Activated CD4-positive, alpha-beta T cell treated with anti-CD3 and anti-CD28 coated beads, Interleukin-2, Interleukin-4, amounts not matched to agents 100 ng/mL and 50 ng/mL, durations not matched to agents 16 hours and 8 hours (primary cell): ENCODE measurements at places on chromosomes 5 and 9.

GRCh38 chr5:96173366-96173765 lies 211.7 kb upstream of the ELL2 start:
- DNase-seq: no peak

- DNase-seq: peak; percentile 43
Measured at GRCh38 chr9:128689820-128690683, 1.0 kb downstream of the SET start.

- DNase-seq: no peak
Measured at GRCh38 chr9:33939924-33940874, 108.5 kb downstream of the UBAP2 start.

- DNase-seq: no peak
Measured at GRCh38 chr5:133639850-133640528, 27.6 kb upstream of the FSTL4 start.

- DNase-seq: no peak
Measured at GRCh38 chr9:12716823-12717600, 23.8 kb downstream of the TYRP1 start.

DNA sequence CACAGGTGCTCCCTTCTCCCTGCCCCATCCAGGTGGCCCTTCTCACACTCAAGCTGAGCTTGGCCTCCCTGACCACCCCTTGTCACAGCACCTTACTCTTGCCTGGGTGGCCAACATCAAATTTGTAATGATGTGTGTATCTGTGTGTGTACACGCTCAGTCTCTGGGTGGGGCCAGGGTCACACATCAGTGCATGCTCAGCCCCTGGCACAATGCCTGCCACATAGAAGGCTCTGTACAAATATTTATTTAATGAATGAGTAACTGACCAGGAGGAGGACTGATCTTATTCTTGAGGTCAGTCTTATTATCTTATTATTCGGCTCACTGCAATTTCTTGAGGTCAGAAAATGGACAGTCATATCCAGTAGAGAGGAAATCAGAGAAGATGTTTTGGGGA lies 41.3 kb upstream of the HAND1 start:
- no peak for DNase-seq

GRCh38 chr5:66223637-66224036 lies 79.5 kb downstream of the SREK1 start:
- DNase-seq: no peak

GRCh38 chr5:78260771-78261170 lies 33.7 kb downstream of the AP3B1 start:
- no peak for DNase-seq

DNA sequence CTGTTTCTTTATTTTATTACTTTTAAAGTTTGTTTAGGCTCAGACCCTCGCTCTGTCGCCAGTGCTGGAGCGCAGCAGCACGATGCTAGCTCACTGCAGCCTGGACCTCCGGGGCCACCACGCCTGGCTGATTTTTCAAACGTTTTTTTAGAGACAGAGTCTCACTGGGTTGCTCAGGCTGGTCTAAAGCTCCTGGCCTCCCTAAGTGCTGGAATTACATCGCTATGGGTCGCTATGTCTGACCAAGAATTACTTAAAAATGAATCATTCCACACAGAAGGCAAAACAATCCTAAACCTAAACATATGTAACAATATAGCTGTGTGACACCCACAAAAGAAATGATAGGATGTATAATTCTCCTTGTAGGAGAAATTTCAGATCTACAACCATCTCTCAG lies 86.9 kb upstream of the SIMC1 start:
- no peak for DNase-seq

DNA sequence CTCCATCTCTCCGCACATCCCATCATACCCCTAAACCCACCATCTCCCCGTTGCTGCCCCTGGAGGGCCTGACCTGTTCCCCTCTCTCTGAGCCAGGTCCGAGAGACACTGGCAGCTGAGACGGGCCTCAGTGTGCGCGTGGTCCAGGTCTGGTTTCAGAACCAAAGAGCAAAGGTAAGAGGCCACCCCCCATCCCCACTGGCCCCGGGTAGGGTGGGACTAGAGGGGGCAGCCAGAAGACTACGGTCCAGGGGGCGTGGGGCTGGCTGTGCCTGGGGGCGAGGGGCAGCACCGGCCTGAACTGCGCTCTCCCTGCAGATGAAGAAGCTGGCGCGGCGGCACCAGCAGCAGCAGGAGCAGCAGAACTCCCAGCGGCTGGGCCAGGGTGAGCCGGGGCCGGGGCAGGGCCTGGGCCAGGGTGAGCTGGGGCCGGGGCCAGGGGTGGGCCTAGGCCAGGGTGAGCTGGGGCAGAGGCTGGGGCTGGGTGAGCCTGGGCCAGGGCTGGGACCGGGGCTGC lies 79.8 kb downstream of the LMX1B start:
- no peak for DNase-seq

GRCh38 chr9:88949961-88950340 lies 41.3 kb upstream of the S1PR3 start:
- peak; percentile 61 for DNase-seq

GRCh38 chr9:131469356-131469755 lies 33.4 kb upstream of the POMT1 start:
- DNase-seq: no peak

GRCh38 chr5:115463983-115464382 lies 80.6 kb downstream of the FEM1C start:
- no peak for DNase-seq

DNA sequence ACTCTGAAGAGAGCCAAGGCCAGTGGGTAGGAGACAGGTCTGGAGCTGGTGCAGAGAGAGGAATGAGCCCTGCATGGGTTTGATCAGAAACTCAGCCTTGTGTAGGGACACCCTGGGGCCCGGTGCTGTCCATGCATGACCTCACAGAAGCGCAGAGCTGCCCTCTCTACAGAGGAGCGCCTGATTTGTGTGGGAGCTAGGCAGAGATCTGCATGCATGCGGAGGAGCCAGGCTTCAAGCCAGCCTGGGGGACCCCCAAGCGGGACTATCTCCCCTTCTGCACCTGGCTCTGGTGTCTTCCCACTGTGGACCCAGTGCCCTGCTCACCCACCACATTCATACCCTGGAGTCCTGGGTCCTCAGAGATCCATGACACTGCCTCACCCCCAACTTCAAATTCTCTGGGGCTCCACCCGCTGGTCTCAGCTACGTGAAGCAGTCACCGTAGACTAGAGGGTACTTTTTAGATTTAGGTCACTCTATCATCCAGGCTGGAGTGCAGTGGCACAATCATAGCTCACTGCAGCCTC lies 2.6 kb upstream of the LCN2 start:
- DNase-seq: no peak

GRCh38 chr9:107029146-107029545 lies 166.2 kb downstream of the ZNF462 start:
- no peak for DNase-seq

DNA sequence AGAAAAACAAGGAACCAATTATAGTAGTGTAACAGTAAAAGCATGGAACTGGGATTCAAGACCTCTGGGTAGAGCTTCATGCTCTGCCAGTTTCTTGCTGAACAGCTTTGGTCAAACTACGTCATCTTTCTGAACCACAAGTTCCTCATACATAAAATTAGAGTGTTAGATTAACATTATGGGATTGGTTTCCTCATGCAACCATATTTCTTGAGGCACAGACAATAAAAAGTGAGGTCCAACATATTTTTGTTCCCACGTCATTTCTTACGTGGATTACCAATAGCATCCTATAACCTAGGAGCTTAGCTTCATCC lies 354.8 kb downstream of the TMEM232 start:
- DNase-seq: no peak

DNA sequence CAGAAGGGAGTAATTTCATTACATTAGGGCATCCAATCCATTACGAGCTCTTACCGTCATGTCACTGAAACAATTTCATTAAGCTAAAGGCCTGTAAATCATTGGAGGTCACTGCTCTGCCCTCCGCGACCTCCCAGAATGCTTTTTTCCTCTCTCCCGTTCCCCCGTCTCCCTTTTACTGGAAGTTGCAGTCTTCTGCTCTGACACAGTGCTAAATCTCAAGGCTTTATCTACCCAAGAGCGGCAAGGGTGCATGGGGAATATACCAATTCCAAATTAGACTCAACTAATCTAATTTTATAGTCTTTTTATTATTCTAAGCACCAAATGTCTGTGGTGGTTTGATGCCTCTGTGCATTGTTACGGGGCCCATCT lies 265.7 kb upstream of the PANK3 start:
- DNase-seq: no peak

GRCh38 chr9:110994771-110995241 lies 43.5 kb downstream of the LPAR1 start:
- DNase-seq: no peak

DNA sequence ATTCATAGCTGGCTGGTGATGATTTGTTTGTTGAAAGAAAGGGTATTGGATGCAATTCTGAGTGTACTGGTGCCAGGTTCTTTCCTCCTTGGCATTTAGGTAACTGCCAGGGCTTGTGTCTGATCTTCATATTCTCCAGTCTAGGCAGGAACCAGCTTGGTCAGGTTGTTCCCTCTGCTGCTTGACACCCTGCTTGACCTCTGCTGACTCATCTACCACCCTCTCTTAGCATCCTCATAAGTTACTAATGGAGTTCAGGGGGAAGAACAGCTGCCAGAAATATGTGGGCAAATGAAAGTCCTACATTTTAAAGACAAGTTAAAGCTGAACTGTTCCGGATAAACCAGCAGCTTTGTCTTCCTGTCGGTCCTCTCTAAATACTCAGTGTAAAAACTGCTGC lies 116.1 kb upstream of the TNC start:
- DNase-seq: no peak

GRCh38 chr5:137876101-137876500 lies 8.4 kb downstream of the MYOT start:
- no peak for DNase-seq

GRCh38 chr9:38671748-38672147 lies 48.2 kb downstream of the FAM240B start:
- DNase-seq: no peak

DNA sequence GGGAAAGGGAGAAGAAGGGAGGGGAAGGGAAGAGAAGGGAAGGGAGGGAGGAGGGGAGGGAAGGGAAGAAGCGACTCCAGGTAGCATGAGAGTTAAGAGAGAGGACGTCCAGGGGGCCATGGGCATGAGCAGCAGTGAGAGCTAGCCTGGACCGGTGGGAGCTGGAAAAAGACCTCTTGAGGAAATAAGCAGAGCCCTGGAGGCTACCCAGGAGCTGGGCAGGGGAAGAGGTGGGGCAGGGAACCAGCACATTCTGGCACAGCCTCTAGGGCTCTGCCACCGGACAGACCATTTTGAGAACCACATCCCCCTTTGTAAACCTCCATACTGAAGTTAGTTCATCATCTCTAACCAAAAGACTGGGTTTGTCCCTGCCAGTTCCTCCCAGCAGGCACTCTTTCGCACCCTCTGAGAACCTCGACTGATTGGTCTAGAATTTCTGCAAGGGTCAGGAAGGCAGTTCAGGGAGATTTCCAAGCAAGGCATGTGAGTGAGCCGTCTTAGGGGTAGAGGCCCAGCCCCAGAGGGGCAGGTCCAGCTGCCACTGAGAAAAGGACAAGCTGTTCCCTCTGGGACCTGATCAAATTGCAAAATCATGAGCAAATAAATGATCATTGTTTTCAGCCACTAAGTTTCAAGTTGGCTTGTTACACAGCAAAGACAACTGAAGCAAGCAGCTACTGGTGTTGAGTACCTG lies 11.6 kb downstream of the NAIF1 start:
- no peak for DNase-seq

DNA sequence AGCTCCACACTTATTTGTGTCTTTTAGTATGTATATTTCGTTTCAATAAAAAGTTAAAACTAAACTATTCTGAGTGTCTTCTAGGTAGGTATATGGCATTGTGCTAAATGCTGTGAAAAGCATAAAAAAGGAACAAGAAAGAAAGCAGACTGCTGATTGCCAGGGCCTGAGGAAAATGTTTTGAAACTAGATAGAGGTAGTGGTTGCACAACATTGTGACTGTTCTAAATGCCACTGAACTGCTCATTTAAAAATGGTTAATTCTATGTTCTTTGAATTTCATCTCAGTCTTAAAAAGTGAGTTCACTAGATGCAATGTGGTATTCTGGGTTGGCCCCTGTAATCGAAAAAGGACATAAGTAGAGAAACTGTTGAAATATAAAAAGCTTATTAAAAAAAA lies 2.6 kb upstream of the ALAD start:
- no peak for DNase-seq

DNA sequence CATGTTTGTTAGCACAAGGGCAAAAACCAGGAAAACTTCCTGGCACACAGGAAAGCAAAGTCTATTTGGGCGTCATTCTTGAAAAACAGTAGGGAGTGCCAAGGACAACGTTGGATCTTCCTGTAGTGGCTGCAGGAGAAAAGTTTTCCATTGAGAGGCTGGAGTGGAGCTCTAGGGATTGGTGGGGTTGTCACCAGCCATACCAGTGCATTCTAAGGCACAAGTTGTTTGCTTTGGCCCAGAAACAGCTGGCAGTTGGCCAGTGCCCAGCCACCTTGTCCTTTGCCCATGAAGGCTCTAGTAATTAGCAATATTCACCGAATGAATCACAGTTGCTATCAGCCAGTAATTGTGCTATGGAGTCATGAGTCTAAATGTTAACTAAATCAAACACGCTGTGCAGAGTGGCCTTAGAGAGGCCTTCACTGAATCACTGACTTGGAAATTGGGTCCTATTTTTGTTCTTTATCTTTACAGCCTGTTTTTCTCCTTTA lies 26.4 kb downstream of the TNFSF15 start:
- no peak for DNase-seq

GRCh38 chr5:13606051-13606450 lies 338.4 kb downstream of the DNAH5 start:
- no peak for DNase-seq

DNA sequence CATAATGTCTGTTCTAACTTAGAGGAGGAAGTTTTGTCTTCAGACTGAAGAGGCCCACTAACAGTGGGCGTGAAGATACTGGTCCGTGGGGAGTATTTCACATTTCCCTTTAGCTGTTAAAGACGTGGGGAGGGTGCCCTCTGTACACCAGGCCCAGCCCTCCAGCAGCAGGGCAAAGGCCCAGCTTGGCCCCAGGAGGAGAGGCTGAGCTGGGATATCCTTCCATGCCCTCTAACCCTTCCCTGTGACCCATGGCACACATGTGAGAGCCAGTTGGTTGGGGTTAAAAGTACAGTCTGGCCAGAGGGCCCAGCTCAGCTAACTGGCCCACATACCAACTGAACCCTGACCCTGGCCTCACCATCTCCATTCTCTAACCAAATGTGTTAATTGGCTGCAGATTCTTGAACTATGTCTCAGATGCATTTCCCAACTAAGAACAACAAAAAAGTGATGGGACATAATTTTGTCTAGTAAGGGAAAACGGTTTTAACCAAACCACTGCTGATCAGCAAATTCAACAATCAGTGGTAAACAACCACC lies 74.4 kb downstream of the LHFPL2 start:
- DNase-seq: no peak

DNA sequence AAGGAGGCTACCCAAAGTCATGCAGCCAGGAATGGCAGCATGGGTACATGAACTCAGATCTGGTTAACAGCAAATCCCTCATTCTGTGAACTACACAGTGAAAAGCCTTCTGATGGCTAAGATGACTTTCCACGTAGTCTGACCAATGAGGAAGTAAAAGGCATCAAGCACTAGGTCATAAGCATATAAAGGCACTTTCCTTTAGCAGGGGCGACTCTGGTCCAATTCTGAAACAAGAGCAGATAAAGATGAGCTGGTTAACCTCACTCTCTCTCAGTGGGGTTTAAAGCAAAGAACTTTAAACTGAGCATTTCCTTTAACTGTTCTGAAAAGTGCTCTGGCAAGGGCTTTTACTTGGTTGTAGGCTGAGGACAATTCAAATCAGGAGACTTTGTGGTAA lies 21.1 kb downstream of the PSMB7 start:
- peak; percentile 58 for DNase-seq
